ENCODE measurements at places on chromosomes 5 and 9.

DNA sequence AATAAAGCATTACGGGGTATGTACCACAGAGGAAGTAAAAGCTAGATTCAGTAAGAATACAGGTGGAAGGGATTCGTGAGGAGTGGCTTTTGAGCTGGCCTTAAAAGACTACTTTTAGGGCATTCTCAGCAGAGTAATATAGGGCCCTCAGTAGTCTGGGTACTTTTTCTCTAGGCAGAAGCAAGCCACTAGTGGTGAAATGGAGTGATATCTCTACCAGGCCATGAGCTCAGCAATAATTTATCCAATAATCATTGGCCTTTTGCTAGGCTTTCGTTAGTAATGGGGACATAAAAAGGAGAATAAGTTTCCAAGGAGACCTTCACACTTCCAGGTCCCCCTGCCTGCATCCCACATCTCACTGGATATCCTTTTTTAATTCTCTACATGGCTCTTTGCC is 1.7 kb downstream of the POLR3G start:
- DNase-seq = no peak

- DNase-seq = no peak
Measured at GRCh38 chr5:143841446-143841845, 29.5 kb downstream of the HMHB1 start.

GRCh38 chr9:107294756-107295155 is 11.7 kb downstream of the RAD23B start:
- DNase-seq = no peak

DNA sequence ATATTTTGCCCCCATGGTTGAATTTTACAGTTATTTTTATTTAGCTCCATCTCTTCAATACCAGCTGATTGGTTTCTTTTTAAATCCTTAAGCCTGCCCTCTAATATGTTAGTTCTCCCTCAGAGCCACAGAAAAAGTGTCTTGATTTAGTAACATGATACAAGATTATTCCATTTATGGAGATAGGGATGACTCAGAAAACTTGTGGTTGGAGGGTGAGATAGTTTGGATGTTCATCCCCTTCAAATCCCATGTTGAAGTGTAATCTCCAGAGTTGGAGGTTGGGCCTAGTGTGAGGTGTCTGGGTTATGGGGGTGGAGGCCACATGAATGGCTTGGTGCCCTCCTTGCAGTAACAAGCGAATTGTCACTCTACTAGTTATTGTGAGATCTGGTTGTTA is 115.7 kb downstream of the FBXO38 start:
- DNase-seq = no peak

DNA sequence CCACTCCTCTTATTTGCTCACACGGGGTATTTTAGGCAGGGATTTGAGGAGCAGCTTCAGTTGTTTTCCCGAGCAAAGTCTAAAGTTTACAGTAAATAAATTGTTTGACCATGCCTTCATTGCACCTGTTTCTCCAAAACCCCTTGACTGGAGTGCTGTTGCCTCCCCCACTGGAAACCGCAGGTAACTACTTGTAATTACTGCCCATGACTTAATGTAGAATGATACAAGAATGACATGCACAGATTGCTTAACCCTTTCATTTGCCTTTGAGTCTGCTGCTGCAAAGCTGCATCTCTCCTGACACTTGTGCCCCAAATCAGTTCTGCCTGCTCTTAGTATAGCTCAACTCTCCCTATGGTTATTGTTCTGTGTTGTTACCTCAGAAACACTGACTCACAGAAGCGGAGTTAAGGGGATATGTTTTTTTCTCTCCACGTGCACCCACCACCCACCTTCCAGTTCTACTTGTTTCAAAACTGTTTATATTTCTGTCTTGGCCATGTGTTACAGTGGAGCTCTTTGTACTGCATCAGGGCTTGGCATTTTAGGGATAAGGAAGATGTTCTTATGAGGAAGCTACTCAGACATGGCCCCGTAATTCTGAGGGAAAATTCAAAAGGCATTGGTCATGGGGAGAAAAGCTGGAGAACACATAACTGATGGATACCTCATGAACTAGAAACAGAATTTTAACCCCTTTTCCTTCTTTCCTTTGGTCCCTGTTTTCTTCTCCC is 2.3 kb downstream of the ADRB2 start:
- DNase-seq = no peak

DNA sequence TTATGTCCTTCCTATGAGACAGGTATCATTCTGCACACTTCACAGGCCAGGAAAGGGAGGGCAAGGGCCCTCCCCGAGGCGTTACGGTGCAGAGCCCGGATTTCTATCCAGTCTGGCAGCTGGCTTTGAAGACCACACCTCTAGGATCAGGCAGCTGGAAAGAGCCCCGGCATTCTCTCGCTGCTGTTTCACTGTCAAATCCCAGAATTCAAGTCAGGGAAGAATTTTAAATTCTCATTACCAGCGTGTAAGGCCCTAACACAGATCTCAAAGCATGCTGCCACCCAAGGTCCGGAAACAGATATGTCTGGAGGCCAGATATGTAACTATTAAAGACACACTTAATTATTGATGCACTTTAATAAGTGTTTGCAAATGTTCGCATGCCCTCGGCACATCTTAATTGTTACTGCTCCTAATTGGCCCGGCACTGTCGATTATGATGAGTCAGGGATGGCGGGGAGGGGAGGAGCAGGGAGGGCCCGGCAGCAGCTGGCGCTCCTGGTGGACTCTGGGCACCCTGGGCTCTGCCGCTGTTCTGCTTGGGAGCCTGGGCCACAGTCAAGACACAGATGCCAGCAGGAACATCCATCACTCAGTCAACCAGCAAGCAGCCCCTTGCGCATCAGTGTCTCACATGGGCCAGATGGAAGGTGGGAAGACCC is 76.3 kb upstream of the BARHL1 start:
- no peak for DNase-seq
